ENCODE measurements at places on chromosomes 6 and 20. TPM values are rescaled to one million over a fixed set of nuclear protein-coding genes. Genes with fewer than 3 reads are reported as not detected.

DNA sequence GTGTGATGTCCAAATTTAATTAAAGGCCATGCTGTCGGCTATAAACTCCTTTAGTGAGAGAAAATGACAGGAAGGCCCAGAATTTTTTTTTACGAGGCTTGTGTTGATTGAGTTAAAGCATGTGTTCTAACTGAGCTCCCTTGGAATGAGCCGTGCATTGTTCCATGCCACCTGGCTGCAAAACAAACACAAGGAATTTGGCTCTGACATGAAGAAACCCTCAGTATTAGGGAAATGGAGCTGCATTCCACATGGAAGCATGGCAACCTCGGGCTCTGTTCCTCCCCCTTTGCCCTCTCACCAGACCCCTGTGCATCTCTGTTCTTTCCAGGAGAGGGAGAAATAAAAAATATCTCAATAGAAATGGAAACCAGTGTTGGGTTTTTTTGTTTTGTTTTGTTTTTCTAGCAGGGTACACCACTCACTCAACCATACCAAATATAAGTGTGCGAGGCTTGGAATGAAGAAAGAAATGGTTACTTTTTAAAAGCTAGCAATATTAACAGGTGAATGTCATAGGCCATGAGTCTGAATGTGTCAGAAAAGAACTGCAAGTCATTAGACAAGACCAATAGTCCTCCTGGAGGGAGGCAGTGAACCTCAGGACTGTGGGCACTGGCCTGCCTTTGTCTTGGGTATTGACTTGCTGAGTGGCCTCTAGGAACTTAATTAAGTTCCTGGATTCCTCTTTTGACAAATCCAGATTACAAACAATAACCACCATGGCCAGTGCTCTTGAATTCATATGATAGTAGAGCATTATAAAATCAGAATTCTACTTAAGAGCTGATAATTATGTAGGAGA, 935.1 kb downstream of the KIF16B start:
- H3K27ac ChIP-seq, result no peak overlapping the region
- no peak overlapping the region for H3K4me3 ChIP-seq
- no peak for DNase-seq

- peak; percentile 11 for DNase-seq
- no peaks in the 10 kb centered on the region for H3K36me3 ChIP-seq
- peaks cover 2% of the 10 kb centered on the region for H3K4me1 ChIP-seq
- H3K4me3 ChIP-seq, result no peak overlapping the region
Observed at GRCh38 chr6:147806697-147807096, 298.2 kb downstream of the SAMD5 start.

DNA sequence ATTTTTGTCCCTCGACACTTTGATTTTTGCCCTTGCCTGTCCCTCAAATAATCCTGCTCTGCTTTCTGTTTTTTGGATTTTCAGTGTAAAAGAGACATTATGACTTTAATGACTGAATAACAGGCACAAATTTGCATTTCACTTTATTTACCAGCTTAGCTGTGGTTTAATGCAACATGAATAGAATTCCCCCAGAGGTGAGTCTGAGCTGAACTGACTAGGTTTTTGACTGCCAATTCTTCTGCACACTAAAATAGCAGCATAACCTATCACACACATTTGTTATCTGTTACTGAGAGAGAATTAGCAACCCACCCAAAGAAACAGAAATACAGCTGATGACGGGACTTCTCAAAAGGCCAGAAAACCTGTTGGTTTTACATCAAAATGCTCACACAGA, 3.9 kb upstream of the RBM24 start:
- no peak overlapping the region for H3K4me3 ChIP-seq
- no peak for DNase-seq
- H3K36me3 ChIP-seq, result no peaks in the 10 kb centered on the region
- 0 out of 2 replicates have a peak, but pooled peaks cover 8% of the 10 kb centered on the region for H3K4me1 ChIP-seq

GRCh38 chr6:117205876-117206275, 59.5 kb upstream of the VGLL2 start:
- no peaks in the 10 kb centered on the region for H3K36me3 ChIP-seq
- H3K4me3 ChIP-seq, result no peak overlapping the region
- H3K27me3 ChIP-seq, result no peaks in the 10 kb centered on the region

LIN28B gene
- total RNA-seq, result 22.4 TPM

GRCh38 chr20:47272893-47273590, 83.5 kb downstream of the ZMYND8 start:
- H3K27me3 ChIP-seq, result no peaks in the 10 kb centered on the region
- DNase-seq, result peak; percentile 61
- H3K4me1 ChIP-seq, result peaks cover 34% of the 10 kb centered on the region
- H3K4me3 ChIP-seq, result no peak overlapping the region

GRCh38 chr6:33762713-33763112, 16.0 kb upstream of the IP6K3 start:
- H3K27me3 ChIP-seq, result no peaks in the 10 kb centered on the region
- no peak for DNase-seq
- no peaks in the 10 kb centered on the region for H3K36me3 ChIP-seq
- H3K27ac ChIP-seq, result no peak overlapping the region

SYCP2 gene
- total RNA-seq, result not detected

DNAAF9 gene
- 11.0 TPM for total RNA-seq

- 0 out of 2 replicates have a peak, but pooled peaks cover 6% of the 10 kb centered on the region for H3K27me3 ChIP-seq
- H3K27ac ChIP-seq, result no peak overlapping the region
- H3K4me1 ChIP-seq, result no peaks in the 10 kb centered on the region
Observed at GRCh38 chr20:15836634-15837033, 736.6 kb downstream of the KIF16B start.

DNA sequence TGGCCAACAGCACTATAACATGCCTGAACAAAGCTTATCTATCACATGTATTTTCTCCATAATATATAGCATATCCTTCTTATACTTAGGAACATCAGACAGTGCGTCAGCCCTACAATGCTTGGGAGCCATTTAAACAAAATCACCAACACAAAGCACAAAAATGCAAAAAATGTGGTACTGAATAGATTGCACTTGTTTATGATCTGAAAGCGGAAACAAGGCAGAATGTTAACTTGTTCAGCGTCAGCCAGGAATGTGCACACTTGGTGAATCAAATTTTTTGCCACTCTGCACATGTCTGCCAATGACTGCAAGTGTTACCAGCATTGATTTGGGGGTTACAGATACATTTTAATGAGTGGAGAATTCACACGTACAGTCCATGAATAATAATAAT, 14.8 kb downstream of the SLC35A1 start:
- H3K4me1 ChIP-seq, result no peaks in the 10 kb centered on the region
- H3K36me3 ChIP-seq, result no peaks in the 10 kb centered on the region
- H3K4me3 ChIP-seq, result no peak overlapping the region
- H3K27ac ChIP-seq, result no peak overlapping the region
- H3K27me3 ChIP-seq, result no peaks in the 10 kb centered on the region

BPIFA1 gene
- total RNA-seq, result not detected

DNA sequence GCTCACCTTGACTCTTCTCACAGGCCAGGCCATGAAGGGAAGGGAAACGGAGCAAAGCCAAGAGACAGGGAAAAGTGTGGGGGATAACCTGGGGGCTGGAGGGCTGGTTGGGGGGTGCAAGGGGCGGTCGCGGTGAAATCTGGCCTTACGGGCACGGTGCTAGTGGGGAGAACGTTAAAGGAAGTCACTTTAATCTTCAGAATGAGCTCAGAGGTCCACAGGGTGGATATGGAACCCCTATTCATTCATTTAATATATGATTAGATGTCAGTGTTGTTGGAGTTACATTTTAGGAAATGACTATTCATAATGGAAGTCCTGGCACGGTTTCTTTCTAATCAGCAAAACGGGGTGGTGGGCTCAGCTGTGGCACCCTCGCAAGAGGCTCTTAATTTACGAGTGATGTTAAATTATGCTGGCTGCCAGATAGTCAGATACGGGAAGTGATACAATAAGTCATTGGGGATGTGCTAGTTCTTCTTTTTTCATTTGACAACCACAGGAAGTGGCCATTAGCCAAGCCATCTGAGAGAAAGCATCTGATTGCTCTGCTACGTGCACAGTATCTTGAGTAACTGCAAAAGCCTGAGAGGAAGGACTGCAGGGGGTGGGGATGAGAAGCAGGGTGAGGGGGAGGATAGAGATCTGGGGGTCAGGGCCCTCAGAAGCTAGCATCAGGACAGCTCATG, 253.0 kb downstream of the QKI start:
- H3K27me3 ChIP-seq, result no peaks in the 10 kb centered on the region
- DNase-seq, result no peak
- no peak overlapping the region for H3K4me3 ChIP-seq
- H3K36me3 ChIP-seq, result no peaks in the 10 kb centered on the region
- H3K4me1 ChIP-seq, result peaks cover 12% of the 10 kb centered on the region
- no peak overlapping the region for H3K27ac ChIP-seq

- no peak for DNase-seq
- H3K4me3 ChIP-seq, result no peak overlapping the region
- H3K27ac ChIP-seq, result no peak overlapping the region
Observed at GRCh38 chr6:17091122-17091521, 10.7 kb upstream of the STMND1 start.

CENPB gene
- total RNA-seq, result 36.7 TPM

DNA sequence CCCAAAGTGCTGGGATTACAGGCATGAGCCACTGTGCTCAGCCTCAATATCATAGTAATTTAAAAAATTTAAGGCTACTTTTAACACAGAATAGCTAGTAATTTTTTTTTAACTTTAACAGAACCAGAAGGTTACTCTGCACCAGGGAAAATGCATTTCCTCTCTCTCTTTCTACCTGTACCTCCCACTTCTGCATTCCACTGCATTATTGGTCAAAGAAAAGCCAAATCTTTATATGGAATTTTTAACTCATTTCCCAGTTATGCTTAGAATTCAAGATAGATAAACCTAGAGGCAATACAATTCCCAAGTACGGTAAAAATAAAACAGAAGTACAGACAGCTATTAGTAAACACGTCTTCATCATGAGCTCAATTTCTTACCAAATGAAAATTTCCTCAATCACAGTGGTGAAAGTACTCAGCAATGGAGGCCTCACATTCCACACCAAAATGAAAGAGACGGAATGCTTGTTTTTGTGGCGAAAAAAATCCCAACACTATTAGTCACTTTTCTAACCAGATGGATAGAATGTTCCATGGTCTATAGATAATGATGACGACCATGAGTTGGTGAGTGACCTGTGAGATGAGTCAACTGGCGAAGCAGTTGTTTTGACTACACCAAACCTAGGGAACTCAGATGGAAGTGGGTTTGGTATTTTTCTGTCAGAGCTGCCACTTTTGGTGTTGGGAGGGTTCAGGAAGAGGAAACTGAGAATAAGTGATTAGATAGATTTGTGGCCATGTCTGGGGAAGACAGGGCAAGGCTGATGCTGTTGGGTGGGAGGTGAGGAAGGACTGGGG, 104.7 kb upstream of the SGK1 start:
- H3K36me3 ChIP-seq, result no peaks in the 10 kb centered on the region
- H3K4me3 ChIP-seq, result no peak overlapping the region
- H3K27me3 ChIP-seq, result no peaks in the 10 kb centered on the region
- peak overlapping the region; percentile 37 for H3K27ac ChIP-seq

DNA sequence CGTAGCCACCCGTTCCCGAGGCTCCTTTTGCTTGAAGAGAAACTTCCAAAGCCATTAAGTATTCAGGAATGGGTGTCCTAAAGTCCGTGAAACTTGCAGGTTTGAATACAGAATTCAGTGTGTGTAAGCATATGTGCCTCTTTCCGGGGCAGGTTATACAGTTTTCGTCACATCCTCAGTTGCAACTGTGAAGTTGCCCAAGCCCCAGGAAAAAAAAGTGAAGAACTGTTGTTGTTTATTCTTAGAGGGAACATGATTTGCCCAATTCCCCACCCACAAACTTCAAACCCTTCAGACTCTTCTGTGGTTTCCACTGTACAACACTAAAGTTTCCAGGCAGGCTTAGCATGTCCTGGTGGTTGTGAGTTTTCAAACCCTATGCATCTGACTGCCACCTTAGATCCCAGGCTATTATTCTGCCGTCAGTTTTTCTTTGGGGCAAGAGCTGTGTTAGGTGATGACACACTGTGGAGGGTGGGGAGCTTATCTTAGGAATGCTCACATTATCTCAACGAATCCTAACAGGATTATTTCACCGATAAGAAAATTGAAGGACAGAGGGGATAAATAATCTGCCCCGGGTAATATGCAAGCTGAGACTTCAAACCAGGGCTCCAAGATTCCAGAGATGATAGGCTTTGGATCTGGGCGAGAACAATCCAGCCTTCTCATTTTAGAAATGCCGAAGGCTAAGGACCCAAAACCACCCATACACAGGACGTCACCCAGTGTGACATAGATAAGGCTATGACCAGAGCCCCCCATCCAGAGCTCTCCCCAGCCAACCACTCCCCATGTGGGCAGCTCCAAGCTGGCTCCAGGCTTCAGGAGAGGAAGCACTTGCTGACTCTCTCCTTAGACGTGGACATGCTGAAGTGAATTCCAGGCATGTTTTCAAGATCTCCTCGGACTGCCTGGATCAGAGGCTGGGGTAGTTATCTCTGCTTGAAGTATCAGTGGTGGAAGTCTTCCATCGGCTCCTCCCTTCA, 81.7 kb upstream of the AFDN start:
- H3K4me3 ChIP-seq, result no peak overlapping the region
- no peaks in the 10 kb centered on the region for H3K36me3 ChIP-seq
- no peaks in the 10 kb centered on the region for H3K4me1 ChIP-seq
- no peak overlapping the region for H3K27ac ChIP-seq
- DNase-seq, result no peak

DNA sequence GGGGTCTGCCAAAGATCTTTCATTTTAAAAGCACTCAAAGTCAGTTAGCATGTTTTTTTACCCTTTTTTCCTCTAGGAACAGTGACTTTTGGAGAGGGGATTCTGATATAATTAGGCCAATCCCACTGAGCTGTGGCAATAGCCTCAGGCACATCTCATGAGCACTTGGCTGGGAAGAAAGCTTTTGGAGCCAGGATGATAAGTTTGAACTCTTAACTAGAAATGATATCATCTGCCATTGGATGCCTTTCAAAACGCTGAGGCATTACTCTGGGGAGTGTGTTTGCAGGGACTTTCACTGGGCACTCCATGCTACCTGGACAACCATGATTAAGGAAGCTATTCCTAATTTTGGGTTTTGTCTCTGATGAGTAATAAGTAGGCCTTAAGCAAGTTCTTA, 3.7 kb downstream of the SCGN start:
- H3K36me3 ChIP-seq, result no peaks in the 10 kb centered on the region
- no peak overlapping the region for H3K4me3 ChIP-seq
- H3K27me3 ChIP-seq, result no peaks in the 10 kb centered on the region
- no peak overlapping the region for H3K27ac ChIP-seq
- DNase-seq, result no peak

GRCh38 chr20:17807651-17808050, 107.9 kb downstream of the BANF2 start:
- H3K36me3 ChIP-seq, result no peaks in the 10 kb centered on the region
- DNase-seq, result no peak
- H3K27ac ChIP-seq, result no peak overlapping the region
- no peaks in the 10 kb centered on the region for H3K27me3 ChIP-seq

PSMB8 gene
- 0.33 TPM for total RNA-seq

DNA sequence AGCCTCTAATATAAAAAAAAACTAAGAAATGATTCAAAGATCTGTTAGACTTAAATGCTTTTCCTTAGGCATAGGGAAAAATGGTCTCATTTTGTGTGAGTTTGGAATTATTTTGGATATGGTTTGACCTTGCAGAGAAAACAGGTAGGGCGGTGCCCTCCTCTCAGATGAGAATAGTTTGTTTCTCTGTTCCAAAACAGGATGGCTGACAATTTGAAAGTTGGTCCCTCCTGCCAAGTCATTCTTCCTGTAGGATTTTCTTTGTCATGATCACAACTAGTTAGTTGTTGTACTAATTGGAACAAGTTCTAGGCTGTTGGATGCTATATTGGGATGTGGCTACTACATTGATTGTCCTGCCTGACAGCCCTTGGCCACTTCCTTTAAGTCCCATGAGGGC, 108.6 kb downstream of the BCKDHB start:
- no peak overlapping the region for H3K4me3 ChIP-seq
- no peak overlapping the region for H3K27ac ChIP-seq
- H3K27me3 ChIP-seq, result no peaks in the 10 kb centered on the region
- DNase-seq, result no peak
- peaks cover 8% of the 10 kb centered on the region for H3K4me1 ChIP-seq
- H3K36me3 ChIP-seq, result peaks cover 4% of the 10 kb centered on the region

Measured in SJCRH30 (cell line).